HTR-8/SVneo (cell line): ENCODE measurements at places on chromosomes 1 and 21.
A peak's percentile ranks its signal among the peaks of the same experiment; 100 is the strongest.

GRCh38 chr1:31479811-31480210, 66.8 kb downstream of the SERINC2 start:
- DNase-seq = no peak

- no peak for DNase-seq
Observed at GRCh38 chr1:97603776-97604175, 317.1 kb downstream of the DPYD start.

GRCh38 chr1:6523566-6523965, 30.7 kb downstream of the NOL9 start:
- peak; percentile 63 for DNase-seq

GRCh38 chr1:30908696-30909364, at the start of gene SDC3:
Gene SDC3 (minus strand): TSS chr1:30908758. CDS start chr1:30908586, 172 bp downstream.
- no peak for DNase-seq

DNA sequence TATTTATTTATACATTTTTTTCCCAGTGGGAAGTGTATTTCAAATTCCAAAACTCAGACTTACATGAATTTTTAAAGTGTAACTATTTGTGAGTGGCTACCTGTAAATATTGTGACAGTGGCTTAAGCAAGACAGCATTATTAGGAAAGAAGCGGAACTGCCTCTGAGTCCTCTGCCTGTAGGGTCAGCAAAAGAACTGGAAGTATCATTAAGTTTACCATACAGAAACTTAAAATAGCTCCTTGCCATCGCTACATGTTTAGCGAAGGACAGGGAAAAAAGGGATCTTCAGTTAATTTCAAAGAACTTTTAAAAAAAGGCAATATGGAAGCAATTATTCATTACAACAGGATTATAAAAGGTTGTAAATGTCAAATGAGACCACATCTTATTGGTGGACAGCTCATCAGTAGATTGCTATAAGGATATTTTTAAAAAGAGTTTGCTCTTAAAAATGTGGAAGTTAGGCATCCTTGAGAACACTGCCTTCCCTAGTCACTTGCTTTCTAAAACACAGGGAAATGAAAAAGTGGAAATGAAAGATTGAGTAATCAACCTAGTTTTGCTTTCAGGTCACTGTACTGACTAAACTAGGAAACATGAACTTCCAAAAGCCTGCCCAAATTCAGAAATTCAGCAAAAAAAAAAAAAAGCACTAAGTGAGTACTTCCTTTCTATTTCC, 39.2 kb downstream of the NSL1 start:
- DNase-seq = no peak

DNA sequence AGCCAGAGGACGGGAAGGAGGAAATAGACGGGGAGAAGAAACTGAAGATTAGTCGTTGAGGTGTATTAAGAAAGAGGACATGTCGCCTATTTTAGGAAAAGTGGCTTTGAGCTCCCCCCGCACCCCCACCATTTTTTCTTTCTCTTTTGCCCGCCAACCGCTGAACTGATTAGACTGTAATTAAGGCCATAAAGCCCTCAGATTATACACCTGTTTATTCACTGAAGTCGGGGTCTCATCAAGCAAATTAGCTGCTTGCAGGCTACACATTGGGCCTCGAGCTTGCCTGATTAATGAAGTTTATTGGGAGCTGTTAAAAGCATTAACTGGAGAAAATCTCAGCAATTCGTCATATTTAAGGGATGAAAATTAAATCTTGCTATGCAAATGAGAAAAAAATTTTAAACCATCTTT, 119.4 kb upstream of the RRP15 start:
- DNase-seq = no peak

- no peak for DNase-seq
Observed at GRCh38 chr1:31549809-31550620, 26.3 kb upstream of the TINAGL1 start.

- no peak for DNase-seq
Observed at GRCh38 chr1:47232187-47232874, at the start of gene TAL1. Gene TAL1 (minus strand): TSS chr1:47232225. CDS start chr1:47225888, 6,337 bp downstream.

GRCh38 chr1:3700631-3701030, 48.3 kb downstream of the TP73 start:
- no peak for DNase-seq

DNA sequence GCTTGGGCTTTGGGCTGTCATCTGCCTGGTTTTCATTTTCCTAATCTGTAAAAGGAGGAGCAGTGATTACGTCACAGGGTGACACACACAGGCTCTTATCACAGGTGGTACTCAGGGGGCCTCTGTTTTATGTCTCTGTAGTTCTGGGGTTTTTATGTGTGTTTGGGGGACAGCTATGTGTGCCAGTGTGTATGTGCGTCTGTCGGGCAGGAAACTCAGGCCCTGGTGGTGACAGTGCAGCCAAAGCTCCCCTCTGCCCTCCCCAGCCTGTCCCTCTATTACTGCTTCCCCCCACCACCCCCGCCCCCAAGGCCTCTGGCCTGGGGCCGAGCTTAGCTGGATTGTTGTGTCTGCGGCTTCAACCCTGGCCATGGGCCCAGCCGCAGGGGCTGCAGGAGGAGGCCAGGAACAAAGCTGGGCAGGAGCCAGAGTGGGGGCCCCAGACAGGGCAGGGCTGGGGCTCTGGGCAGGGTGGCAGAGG, 13.3 kb downstream of the MFAP2 start:
- DNase-seq = no peak

GRCh38 chr1:102498929-102499328, 502.2 kb upstream of the OLFM3 start:
- DNase-seq = no peak

- no peak for DNase-seq
Observed at GRCh38 chr21:43275421-43276211, 106.8 kb downstream of the CRYAA start.

GRCh38 chr1:7948960-7949359, 8.3 kb upstream of the TNFRSF9 start:
- peak; percentile 24 for DNase-seq

DNA sequence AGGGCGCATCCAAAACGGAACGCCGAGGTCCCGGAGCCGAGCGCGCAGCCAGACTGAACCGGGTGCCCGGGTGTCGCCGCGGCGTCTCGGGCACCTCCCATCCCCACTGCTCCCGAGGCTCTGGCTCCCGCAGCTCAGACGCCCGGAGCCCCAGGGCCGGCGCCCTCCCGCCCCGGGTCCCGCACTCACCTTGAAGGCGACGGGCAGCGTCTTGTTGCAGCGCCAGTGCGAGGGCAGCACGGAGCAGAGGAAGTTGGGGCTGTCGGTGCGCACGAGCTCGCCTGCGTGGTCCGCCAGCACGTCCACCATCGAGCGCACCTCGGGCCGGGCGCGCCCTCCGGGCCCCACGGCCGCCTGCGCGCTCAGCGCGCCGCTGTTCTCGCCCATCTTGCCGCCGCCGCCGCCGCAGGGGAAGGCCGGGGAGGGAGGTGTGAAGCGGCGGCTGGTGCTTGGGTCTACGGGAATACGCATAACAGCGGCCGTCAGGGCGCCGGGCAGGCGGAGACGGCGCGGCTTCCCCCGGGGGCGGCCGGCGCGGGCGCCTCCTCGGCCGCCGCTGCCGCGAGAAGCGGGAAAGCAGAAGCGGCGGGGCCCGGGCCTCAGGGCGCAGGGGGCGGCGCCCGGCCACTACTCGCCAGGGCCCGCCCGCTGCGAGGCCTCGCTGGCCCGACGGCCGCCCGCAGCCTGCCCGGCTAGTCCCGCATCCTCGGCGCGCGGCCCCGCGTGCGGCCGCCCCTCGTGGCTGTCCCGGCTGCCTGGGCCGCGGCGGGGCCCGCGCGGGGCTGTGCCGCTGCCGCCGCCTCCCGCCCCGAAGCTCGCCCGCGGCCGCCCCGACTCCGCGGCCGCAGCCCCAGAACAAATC, 447 bp downstream of the RUNX3 start:
- DNase-seq = no peak

GRCh38 chr1:152252157-152252556, 28.2 kb upstream of the HRNR start:
- DNase-seq = no peak

GRCh38 chr1:25684216-25684965, 67.8 kb downstream of the MAN1C1 start:
- no peak for DNase-seq

DNA sequence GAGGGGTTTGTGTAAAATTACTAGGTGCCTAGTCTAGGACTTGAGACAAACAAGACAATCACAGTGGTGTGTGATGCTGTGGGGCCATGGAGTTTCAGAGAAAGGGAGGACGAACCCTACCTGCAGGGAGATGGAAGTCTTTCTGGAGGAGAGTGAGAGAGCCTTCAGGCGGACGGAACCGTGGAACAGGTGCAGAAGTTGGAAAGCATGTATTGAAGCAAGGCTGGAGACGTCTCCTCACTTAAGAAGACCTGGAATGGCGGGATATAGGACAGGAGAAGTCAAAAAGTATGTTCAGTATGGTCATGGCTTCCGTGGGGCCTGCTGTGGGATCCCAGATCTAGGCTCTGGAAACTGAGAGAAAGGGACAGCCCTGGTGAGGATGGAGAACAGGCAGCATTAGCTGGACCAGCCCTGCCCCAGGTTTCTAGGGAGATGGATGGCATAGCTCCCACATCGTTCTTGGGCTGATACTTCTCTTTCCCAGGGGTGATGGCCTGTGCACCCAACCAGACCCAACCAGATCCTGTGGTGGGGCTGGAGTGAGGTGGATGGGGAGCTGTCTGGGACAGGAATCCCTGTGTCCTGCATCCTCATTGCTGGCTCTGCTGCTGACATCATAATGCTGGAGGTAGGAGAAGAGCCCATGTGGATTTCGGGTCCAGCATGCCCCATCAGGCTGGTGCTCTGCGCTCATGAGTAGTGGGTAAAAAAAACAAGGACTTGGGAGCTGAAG, 15.0 kb upstream of the LRP8 start:
- no peak for DNase-seq

GRCh38 chr1:216722821-216723220, 408 bp downstream of the ESRRG start:
- no peak for DNase-seq

DNA sequence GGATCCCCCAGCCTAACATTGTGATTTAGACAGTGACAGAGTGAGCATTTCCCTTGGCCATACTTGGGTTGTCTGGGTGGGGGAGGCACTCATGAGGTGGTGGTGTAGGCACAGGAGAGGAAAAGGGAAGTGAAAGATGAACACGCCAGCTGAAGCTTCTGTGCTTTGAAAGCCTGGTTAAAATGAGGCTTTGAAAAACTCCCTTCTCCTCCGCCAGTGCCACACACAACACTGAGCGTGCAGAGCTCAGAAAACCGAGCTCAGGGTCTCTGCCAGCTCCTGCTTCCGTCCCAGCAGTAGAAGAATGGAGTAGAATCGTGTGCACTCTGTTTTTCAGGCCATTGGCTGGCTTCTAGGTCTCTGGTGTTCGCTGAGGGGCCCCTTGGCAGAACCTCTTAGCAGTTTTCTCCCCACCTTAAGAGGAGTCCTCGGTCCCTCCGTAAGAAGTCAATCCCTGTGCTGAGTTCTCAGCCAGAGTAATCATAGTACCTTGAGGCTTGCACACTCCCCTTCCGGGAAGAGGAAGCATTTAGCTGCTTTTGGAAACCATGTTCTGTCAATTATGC, 12.9 kb downstream of the PLEKHM2 start:
- DNase-seq = no peak

GRCh38 chr1:12173041-12173509, 6.3 kb downstream of the TNFRSF1B start:
- no peak for DNase-seq

- DNase-seq = no peak
Observed at GRCh38 chr1:150563340-150564038, 14.3 kb downstream of the ADAMTSL4 start.

DNA sequence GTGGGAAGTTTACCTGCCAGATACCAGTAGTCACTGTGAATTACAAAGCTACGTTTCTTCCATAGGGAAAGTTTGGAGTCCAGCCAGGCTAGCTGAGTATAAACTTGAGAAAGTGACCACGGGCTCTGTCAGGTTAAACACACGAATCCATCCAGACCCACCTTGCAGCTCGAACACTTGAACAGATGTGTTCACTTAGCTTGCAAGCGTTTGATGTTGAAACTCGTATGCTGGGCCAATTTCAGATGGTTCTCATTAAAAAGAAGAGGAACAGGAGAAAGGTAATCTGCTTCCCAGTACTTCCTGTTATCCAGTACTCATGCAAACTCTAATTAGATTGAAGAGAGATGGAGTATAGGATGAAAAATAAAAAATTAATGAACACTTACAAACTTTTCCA, 636.4 kb downstream of the SMYD3 start:
- DNase-seq = no peak

- DNase-seq = no peak
Observed at GRCh38 chr1:8142955-8143629, 117.0 kb upstream of the ERRFI1 start.

GRCh38 chr1:228691926-228692325, 43.4 kb upstream of the RHOU start:
- peak; percentile 37 for DNase-seq

DNA sequence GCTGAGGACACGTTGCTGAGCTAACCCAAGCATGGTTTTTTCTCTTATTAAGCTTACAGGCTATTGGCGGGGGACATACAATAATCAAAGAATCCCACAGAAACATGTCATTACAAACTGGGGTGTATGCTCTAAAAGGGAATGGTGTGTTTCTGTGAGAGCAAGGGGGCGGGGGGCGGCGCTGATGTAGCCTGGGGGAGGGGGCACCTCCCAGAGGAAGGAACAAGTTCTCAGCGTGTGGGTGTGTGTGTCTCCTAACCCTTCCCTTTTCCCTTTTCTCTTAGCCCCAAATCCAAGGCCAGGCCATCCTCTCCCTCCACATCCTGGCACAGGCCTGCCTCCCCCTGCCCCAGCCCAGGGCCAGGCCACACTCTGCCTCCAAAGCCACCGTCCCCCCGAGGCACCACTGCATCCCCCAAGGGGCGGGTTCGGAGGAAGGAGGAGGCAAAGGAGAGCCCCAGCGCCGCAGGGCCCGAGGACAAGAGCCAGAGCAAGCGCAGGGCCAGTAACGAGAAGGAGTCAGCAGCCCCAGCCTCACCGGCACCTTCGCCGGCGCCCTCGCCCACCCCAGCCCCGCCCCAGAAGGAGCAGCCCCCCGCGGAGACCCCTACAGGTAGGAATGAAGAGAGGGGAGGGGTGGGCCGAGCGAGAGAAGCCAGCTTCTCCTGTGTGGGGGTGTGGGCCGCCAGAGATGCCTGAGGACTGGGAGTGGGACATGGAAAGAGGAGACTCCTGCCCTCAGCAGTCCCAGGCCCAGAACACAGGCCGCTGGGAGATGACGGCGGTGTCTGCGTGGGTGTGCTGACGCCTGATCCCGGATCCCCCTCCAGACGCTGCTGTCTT, 21.9 kb downstream of the MAP7D1 start:
- no peak for DNase-seq

- DNase-seq = no peak
Observed at GRCh38 chr1:47926461-47926999, 70.7 kb downstream of the TRABD2B start.

DNA sequence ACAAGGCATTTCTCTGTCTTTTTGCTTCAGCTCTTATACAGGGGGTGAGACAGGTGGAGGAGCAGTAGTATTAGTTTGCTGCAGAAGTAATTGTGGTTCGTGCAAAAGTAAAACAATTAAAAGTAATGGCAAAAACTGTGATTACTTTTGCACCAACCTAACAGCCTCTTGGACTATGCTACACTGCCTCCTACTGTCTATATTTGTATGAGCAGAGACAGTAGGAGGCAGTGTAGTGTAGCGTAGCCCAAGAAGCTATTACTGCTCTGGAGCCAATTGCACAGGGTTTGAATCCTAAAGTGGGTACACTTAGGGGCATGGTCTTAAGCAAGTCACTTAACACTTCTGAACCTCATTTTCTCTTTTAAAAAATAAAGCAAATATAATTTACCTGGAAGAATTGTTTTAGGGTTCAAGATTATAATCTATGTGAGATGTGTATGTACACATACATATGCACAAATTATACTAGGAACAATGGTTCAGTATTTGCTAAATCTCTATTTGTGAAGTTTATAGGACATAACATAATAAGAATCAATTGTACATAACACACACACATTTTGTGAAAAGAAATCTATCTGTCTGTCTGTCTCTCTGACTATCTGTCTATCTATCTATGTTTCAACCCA, 103.8 kb downstream of the BRINP3 start:
- DNase-seq = no peak
